ENCODE measurements at places on chromosomes 6 and 20. TPM values are rescaled to one million over a fixed set of nuclear protein-coding genes. Genes with fewer than 3 reads are reported as not detected.

Gene TRIM31
- 0.26 TPM for total RNA-seq

Gene SRSF12
- total RNA-seq: 0.52 TPM

Gene NOL4L
- total RNA-seq: 36.9 TPM

Gene FBXL4
- 9.9 TPM for total RNA-seq

Gene SPINT4
- not detected for total RNA-seq

Gene NRSN1
- not detected for total RNA-seq

DNA sequence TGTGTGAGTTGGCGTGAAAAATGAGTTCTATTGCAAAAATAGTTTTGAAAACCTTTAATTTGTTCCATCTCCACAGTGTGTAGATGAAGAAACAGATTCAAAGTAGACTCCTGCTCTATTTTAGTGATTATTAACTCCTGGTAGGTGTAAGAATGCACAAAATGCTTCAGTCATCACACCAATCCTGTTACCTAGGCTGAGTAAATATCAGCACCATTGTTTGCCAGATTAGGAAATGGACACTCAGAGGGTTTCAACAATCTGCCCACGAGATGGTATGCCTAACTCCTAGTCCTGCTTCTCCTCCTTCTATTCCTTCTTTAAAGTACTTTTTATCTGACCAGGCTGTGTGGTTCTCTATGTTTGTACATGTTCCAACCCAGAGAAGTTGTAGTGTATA is 108.9 kb upstream of the AHI1 start:
- no peaks in the 10 kb centered on the region for H3K4me1 ChIP-seq
- H3K36me3 ChIP-seq: no peaks in the 10 kb centered on the region
- no peak overlapping the region for H3K27ac ChIP-seq
- no peak overlapping the region for H3K4me3 ChIP-seq

DNA sequence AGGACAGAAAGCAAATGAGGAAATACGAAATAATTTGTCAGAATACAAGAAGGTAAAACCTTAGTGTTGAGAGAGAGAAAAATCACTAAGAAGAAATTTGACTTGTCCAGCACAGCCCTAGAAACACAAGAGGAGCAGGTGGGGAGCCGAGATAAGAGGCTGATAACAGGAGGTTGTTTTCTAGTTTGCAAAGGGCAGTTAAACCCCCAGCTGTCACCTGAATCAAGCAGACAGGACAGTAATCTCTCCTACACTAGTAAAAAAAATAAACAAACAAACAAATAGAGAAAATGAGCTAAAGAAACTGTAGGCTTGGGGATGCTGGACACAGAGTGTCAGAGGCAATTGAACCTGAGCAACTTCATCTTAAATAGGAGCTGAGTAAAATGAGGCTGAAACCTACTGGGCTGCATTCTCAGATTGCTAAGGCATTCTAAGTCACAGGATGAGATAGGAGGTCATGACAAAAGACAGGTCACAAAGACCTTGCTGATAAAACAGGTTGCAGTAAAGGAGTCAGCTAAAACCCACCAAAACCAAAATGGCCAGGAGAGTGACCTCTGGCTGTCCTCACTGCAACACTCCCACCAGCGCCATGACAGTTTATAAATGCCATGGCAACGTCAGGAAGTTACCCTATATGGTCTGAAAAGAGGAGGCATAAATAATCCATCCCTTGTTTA is 40.4 kb downstream of the FAM184A start:
- no peaks in the 10 kb centered on the region for H3K27me3 ChIP-seq
- no peak overlapping the region for H3K27ac ChIP-seq
- peaks cover 7% of the 10 kb centered on the region for H3K4me1 ChIP-seq
- H3K36me3 ChIP-seq: no peaks in the 10 kb centered on the region

GRCh38 chr6:1867197-1867596 is 257.5 kb downstream of the FOXC1 start:
- no peaks in the 10 kb centered on the region for H3K27me3 ChIP-seq
- no peak overlapping the region for H3K4me3 ChIP-seq
- peaks cover 31% of the 10 kb centered on the region for H3K4me1 ChIP-seq
- DNase-seq: no peak
- H3K36me3 ChIP-seq: no peaks in the 10 kb centered on the region
- H3K27ac ChIP-seq: no peak overlapping the region

GRCh38 chr6:167572841-167573271 is 248.0 kb downstream of the TTLL2 start:
- DNase-seq: no peak
- H3K27ac ChIP-seq: no peak overlapping the region
- H3K36me3 ChIP-seq: no peaks in the 10 kb centered on the region

DNA sequence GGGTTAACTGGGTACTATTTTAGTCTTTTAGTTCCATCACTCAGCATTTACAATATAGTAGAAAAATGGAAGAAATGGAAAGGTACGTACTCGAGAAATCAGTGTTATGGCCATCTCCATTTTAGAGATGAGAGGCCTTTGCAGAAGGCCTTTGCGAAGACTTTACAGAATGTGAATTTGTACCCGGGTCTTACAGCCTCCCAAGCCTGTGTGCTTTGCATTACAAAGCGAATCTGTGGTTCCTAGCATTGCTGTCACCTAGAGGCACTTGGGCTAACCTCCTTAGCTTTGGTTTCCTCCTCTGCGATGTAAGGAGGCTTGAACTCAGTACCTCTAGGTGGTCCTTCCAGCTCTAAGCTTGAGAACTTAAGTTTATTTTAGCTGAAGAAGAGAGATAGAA is 10.9 kb downstream of the VAPB start:
- H3K4me3 ChIP-seq: no peak overlapping the region
- H3K4me1 ChIP-seq: peaks cover 17% of the 10 kb centered on the region
- no peaks in the 10 kb centered on the region for H3K36me3 ChIP-seq

GRCh38 chr6:22596011-22596410 is 26.6 kb downstream of the HDGFL1 start:
- H3K27me3 ChIP-seq: no peaks in the 10 kb centered on the region
- H3K4me3 ChIP-seq: no peak overlapping the region
- no peaks in the 10 kb centered on the region for H3K36me3 ChIP-seq
- DNase-seq: no peak
- no peaks in the 10 kb centered on the region for H3K4me1 ChIP-seq
- H3K27ac ChIP-seq: no peak overlapping the region

DNA sequence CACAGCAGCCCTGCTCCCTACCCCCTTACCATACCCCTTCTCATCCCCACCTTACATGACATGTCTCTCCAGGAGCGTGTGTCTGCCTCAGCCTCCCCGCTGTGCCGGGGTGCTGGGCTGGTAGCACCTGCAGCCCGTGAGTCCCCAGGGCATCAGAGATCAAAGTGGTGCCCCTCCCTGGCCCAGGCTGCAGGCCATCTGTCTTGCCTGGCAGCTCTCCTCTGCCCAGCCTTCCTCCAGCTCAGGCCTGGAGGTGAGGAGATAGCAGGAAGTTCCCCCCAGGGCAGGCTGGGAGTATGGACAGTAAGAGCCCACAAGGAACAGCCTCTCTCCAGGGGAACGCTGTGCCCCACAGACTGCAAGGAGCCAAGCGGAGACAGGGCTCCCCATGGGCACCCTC is 35.3 kb downstream of the GRM4 start:
- H3K27me3 ChIP-seq: no peaks in the 10 kb centered on the region
- H3K27ac ChIP-seq: no peak overlapping the region
- DNase-seq: no peak
- no peaks in the 10 kb centered on the region for H3K36me3 ChIP-seq
- no peak overlapping the region for H3K4me3 ChIP-seq

DNA sequence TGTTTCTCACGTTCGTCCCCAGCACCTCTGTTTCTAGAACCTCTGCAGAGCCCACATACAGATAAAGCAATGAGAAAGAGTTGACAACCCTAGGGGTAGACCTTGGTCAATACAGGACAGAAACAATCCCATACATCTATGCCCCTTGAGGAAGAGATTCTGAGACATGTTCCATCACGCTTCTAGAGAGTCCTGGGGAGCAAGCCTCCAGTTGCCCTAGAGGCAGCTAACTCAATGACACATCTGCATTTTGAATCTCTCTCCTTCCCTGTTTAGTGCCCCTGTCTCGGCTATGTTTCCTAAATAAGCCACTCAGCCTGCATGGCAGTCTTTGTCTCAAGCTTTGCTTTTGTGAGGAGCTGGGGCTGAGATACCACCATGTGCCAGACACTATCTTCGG is 435.3 kb downstream of the CD83 start:
- no peaks in the 10 kb centered on the region for H3K4me1 ChIP-seq
- H3K27ac ChIP-seq: no peak overlapping the region
- H3K27me3 ChIP-seq: no peaks in the 10 kb centered on the region
- DNase-seq: no peak

GRCh38 chr6:169131390-169131789 is 122.3 kb downstream of the THBS2 start:
- no peak overlapping the region for H3K27ac ChIP-seq
- no peaks in the 10 kb centered on the region for H3K27me3 ChIP-seq
- H3K4me3 ChIP-seq: no peak overlapping the region
- H3K4me1 ChIP-seq: no peaks in the 10 kb centered on the region

GRCh38 chr6:137115658-137116057 is 57.8 kb downstream of the IL22RA2 start:
- H3K36me3 ChIP-seq: no peaks in the 10 kb centered on the region
- H3K27me3 ChIP-seq: no peaks in the 10 kb centered on the region
- H3K4me1 ChIP-seq: peaks cover 5% of the 10 kb centered on the region
- H3K27ac ChIP-seq: no peak overlapping the region

GRCh38 chr6:97009781-97010492 is 85.4 kb downstream of the KLHL32 start:
- DNase-seq: no peak
- H3K27me3 ChIP-seq: no peaks in the 10 kb centered on the region
- H3K4me1 ChIP-seq: no peaks in the 10 kb centered on the region
- no peak overlapping the region for H3K27ac ChIP-seq
- H3K36me3 ChIP-seq: no peaks in the 10 kb centered on the region
- H3K4me3 ChIP-seq: no peak overlapping the region

DNA sequence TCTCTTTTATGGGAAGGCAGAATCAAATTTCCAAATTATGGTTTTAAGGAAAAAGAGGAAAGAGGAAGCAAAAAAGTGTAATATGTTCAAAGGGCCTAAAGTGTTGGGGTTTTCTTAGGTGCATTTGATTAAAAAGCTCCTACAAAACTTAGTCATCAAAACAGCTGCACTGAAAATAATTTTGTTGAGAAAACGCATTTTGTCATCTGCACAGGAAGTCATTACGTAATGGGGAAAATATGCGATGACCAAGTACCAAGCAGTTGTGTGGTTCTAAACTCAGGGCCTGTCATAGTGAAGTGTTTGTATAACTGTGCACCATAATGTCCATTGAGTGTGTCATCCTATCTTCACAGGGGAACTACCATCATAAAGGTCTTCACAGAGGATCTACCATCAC is 15.6 kb downstream of the HAO1 start:
- H3K4me3 ChIP-seq: no peak overlapping the region
- no peak for DNase-seq
- no peaks in the 10 kb centered on the region for H3K36me3 ChIP-seq
- no peaks in the 10 kb centered on the region for H3K27me3 ChIP-seq
- no peak overlapping the region for H3K27ac ChIP-seq

DNA sequence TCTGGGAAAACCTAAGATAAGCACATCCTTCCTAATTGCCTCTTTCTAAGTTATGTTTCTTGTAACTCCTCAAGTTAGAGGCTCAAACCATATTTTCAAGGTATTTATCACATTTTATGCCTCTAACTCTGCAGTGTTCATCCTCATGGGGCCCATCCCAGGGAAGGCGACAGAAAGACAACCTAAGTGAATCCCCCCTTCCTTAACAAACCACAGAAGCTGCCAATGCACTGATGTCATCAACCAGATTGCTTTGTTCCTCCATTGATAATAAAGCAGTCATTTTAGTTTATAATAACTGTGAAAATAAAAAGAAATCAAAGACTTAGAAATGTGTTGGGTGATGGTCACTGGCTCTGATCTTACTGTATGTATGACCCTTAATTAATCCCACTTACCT is 119.5 kb upstream of the TCF21 start:
- no peak overlapping the region for H3K4me3 ChIP-seq
- H3K27me3 ChIP-seq: no peaks in the 10 kb centered on the region
- no peak for DNase-seq
- H3K36me3 ChIP-seq: no peaks in the 10 kb centered on the region
- H3K27ac ChIP-seq: no peak overlapping the region

DNA sequence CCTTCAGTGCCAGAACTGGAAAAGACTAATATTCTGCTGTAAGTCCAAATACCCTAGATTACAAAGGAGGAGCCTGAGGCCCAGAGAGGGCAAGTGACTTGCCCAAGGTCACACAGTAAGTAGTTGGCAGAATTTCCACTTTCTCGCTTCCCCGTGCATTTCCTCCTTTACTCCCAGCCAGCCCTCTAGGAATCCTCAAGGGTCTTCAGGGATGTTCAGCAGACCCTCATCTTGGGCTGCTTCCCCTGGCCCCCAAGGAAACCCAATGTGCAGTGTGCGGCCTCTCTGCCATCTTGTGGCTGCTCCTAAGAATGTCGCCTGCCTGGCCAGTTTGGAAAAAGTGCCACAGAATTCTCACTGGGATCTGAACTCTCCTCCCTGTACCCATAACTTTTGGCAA is 217.7 kb upstream of the LRFN2 start:
- H3K36me3 ChIP-seq: no peaks in the 10 kb centered on the region
- H3K4me3 ChIP-seq: no peak overlapping the region
- H3K27me3 ChIP-seq: no peaks in the 10 kb centered on the region
- H3K4me1 ChIP-seq: no peaks in the 10 kb centered on the region
- no peak for DNase-seq

DNA sequence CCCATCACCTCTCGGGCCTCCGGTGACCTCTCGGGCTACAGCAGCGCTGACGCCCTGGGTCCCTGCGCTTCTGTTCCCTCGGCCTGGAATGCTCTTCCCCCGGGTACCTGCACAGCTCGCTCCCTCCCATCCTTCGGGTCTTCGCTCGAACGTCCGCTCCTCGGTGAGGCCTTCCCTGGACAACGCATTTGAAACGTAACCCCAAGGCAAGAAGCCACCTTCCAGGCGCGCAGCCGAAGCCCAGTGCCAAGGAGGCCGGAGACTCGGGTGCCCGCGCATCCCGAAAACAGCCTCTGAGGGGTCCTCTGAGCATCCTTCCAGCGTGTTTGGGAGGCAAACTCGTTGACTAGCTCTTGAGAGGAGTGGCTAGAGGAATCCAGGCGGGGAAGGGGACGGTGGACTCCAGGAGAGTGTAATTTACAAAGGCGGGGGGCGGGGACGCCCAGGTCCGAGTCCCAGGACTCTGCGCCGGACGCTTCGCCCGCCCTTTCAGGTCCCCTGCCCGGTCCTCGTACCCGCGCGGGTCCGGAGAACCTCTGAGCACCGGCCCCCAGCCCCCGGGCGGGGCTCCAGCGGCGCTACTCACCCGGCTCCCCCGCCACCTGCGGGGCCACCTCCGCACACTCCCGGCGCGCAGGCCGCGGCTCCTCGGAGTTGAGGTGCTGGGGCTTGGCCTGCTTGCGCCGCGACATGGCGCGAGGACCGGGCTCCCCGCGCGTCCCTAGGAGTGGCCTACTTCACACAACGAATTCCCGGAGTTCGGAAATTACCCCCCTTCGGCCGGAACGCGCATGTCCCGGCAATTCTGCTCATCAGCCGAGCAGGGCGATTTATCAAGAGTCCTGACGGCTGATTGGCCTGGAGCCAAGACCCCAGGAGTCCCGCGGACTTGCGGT is 86.8 kb downstream of the ZFP64 start:
- no peak overlapping the region for H3K27ac ChIP-seq
- H3K27me3 ChIP-seq: no peaks in the 10 kb centered on the region
- DNase-seq: peak; percentile 43
- H3K4me3 ChIP-seq: no peak overlapping the region
- no peaks in the 10 kb centered on the region for H3K36me3 ChIP-seq

GRCh38 chr6:39901670-39902069 is 32.6 kb downstream of the MOCS1 start:
- no peak overlapping the region for H3K27ac ChIP-seq
- no peaks in the 10 kb centered on the region for H3K27me3 ChIP-seq
- H3K4me1 ChIP-seq: no peaks in the 10 kb centered on the region
- no peak overlapping the region for H3K4me3 ChIP-seq

All from body of pancreas (tissue), 4 donors.